Activated CD4-positive, alpha-beta memory T cell treated with anti-CD3 and anti-CD28 coated beads, Interleukin-2, amount 10 ng/mL, durations not matched to agents 7 days and 5 days (primary cell): ENCODE measurements at places on chromosomes 4 and X. TPM values are rescaled to one million over a fixed set of nuclear protein-coding genes. Genes with fewer than 3 reads are reported as not detected.
A peak's percentile ranks its signal among the peaks of the same experiment; 100 is the strongest.

- DNase-seq, result no peak
Measured at GRCh38 chr4:108058685-108059440, 69.2 kb downstream of the HADH start.

DNA sequence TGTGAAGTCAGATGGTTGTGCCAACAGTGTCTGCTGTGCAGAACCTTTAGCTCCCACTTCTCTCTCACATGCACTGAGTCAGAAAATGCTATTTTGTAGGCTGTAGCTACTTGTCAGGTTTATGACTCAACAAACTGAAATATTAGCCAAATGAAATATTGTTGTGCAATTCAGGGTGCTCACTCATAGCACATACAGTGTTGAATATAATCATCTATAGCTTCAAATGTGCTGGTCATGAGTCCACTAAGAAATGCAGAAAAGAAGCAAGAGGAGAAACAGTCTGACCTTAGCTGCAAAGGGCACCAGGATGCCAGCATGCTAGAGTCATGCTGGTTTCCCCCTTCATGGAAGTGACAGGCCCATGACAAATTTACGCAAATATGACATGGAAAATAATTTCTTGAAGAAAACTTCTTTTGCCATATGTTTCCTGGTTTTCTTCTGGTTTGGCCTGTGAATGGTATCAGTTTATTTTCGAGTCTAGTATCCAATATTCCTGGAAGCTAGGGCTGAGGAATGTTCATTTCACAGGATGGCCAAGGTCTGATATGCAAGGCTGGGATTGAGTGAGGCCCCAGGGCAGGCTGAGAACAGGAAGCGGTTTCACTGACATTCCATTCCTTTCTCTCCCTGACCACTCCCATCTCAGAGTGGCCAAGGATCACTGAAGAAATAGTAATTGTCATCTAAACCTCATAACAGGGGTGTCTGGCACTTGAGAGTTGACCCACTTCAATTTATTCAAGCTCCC is 10.3 kb upstream of the CXCL2 start:
- no peak for DNase-seq

DNA sequence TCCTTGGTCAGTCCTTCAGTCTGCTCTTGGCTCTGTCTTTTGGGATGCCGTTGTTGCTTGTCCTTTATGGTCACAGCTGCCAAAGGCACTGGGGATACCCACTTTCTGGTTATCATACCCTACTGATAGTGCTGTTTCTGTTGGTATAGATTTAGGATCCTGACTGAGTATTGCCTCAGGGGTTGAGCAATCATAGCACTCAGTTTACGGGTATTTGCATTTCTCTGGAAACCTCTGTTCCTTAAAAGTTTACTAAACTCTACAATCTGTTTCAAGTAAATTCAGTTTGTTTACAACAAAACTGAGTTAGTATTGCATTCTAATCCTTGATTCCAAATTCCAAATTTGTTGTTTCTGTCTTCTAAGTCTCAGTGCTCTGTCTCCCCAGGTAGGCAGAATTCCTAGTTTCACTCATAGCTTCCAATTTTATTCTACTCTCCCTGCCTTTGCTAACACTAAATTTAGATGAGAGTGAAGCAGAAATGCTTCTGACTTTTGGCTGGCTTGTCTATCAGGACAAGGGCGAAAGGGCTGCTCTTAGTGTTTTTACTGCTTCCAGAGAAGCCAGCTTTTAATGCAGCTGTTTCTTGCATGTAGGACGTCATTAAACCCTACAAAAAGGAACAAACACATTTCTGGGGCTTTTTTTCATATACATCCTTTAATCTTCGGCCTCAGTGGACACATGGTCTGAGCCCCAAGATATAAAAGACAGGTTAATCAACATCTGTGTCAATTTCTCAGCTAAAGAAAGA is 17.2 kb upstream of the TET2 start:
- no peak for DNase-seq

DNA sequence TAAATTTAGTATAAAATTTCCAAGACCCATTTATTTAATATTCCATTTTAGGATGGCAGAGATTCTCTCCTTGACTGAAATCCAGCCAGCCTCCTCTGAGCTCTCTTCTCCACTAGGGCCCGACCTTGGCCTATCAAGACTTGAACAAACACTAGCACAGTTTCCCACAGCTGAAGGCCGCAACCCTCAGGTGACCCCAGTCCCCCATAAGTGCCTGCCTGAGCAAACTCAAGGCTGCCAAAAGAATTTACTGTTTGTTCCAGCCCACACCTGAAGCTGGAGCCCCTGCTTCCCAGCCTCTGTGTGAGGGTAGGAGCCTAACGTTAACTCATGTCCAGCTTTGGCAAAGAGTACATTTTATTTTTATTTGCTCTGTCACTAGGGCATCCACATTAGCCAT is 629.0 kb upstream of the ZFP42 start:
- DNase-seq, result no peak

- no peak for DNase-seq
Measured at GRCh38 chr4:176789955-176790354, 2.8 kb downstream of the VEGFC start.

DNA sequence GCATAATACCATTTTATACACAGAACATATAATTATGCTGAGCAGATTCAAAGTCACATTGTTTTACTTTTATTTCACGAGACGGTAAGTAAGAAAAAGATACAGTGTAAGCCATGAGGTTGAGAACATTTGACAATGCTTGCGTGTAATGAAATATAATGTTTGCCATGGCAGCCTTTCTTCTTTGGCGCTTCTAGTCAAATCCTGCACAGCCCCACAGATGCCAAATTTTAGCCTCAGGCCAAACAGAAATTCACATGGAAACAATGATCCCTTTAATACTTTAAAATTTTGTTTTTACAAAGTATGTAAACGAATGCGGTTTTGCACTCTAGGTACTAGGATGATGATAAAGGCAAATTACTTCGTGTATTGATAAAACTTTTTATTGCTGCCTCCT is 502.7 kb upstream of the SMIM31 start:
- no peak for DNase-seq

DNA sequence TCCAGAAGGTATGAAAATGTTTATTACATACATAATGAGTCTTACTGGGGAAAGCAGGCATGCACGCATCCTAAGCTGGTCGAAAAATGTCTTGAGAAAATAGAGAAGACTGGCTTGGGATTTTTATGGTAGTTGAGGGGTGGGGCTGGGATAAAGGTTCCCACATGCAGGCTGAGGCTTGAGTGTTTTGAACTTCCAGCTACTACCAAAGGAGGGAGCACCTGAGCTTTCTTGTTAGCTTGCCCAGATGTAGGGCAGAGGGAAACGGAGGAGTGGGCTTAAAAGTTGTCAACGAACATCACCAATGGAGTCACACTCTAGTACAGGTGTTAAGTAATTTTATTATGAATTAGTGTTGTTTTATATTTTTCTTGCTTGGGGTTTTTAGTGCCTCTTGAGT is 39.6 kb upstream of the SRPX start:
- no peak for DNase-seq

DNA sequence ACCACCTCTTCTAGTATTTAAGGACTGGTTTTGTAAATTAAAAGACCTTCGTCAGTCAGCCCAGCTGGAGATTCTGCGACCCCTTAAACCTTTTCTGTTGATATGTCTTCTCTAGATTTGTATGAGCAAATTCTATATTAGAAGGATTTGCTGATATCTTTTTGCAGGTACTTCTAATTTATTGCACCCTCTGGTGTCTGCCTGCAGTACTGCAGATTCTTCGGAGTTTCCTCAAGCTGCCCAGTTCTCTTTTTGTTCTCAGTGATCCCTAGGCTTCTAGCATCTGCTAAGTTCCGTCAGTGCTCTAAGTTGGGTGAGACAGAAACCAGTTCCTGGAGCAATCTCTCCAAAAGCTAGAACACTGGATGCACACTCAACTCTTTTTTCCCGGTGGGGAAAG is 545.2 kb downstream of the C4orf33 start:
- peak; percentile 45 for DNase-seq

DNA sequence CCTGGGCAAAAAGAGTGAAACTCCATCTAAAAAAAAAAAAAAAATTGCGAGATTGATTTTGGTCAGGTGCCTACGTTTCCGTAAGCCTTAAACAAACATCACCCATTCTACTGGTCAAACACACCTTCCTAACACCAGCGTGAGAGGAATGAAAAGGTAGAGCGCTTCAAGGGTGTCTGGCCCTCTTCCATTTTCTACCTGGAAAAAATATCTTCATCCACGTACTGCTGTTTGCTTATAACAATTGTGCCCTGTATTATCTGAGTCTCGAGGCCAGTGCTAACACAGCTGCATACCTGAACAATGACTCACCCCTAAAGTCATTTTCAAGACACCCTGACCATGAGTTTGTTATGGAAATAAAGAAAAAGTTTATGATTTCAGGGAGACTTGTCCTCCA is 13.9 kb downstream of the TMSB4X start:
- no peak for DNase-seq

The MAGED4 gene
- total RNA-seq, result 0.53 TPM

The HSD17B13 gene
- 0.30 TPM for total RNA-seq

The ITIH6 gene
- not detected for total RNA-seq

The GAGE10 gene
- total RNA-seq, result not detected

The MYOZ2 gene
- total RNA-seq, result not detected
